ENCODE measurements at places on chromosomes 2 and 18.

DNA sequence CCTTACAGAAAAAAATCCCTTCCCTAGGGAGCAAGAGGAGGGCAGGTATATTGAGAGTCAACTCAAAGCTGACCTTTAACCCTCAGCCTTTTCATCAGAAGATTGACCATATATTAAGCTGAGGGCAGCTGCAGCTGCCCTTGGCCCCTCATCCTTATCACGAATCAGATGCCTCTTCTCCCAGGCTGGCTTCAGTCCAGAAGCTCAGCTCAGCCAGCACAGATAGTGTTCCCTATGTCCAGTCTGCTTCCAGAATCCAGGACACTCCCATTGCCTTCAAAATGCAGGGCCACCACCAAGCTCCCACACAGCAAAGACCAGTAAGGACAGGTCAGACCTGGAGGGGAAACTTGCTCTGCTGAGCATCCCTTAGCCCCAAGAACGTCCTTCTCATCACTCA lies 146.1 kb downstream of the BCL11A start:
- DNase-seq: no peak

DNA sequence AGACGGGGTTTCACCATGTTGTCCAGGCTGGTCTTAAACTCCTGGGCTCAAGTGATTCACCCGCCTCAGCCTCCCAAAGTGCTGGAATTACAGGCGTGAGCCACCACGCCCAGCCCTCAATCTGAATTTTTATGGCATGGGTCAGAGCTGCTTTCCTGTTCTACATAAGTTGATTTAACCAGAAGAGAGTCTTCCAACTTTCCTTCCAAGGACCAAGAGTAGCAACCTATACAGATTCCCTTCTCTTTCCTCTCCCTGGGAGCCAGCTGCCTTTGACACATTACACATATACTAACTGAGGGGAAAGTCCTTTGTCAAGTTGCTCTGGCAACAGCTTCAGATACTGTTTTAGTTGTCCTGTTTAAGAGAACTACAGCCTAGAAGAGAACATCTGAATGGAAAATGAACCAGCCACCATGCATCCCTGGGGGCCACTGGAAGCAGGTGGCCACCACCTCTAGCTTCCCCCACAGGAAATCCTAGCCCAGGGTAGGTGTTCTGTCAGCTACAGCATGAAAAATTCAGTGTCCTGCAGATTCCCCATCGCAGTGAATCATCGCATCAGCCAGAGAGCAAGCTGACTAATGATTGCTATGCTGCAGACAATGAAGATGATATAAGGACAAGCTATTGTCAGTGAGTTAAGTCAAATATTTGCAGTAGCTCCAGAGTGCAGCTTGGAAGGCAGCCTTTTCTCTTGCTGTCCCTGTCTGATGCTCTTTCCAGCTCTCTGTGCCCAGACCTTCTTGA lies 62.9 kb downstream of the POMC start:
- DNase-seq: no peak

DNA sequence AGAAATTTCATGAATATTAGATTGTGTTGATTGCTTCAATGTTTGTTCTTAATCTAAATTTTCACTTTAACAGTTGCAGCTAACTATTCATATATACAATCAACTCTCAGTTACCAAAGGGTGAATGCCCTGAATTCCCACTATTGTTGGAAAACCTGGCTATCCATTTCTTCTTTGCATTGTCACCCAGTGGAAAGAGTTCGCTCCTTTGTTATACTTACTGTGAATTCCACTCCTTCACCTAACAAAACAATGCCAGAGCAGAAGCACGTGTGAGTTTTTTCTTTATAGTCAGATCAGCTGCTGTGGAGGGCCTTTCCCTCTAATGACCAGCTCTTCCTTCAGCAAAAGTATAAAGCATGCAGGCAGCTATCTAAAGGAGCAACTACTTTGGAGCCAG lies 409.2 kb upstream of the NRP2 start:
- no peak for DNase-seq

GRCh38 chr2:73468376-73468775 lies 82.7 kb downstream of the ALMS1 start:
- no peak for DNase-seq

- DNase-seq: no peak
These were observed 189.4 kb downstream of the GPD2 start for GRCh38 chr2:156625360-156626170.

DNA sequence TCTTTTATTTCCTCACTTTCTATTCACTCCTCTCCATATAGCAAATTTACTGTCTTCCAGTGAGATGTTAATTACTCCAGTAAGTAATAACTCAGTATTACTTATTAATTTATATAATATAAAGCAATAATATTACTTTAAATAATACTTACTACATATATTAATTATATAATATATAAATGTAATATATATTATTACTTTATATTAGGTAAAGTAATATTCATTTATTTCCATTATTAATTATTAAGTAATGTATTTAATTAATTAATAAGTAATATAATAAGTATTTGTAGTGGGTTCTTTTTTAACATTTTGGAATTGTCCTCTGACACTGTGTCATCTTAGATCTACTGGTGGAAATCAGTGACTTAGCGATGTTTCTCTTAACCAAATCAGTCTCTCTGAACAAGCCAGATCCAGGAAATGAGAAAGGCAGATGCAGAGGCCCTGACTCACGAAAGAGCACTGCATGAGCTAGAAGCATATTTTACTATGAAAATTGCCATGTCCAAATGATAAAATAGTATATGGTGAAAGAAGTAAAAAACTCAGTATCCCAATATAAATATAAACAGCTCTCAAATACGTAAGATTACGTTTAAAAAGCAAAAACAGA lies 115.9 kb downstream of the DSEL start:
- no peak for DNase-seq

All from substantia nigra (tissue), 51 donors.